Activated T-cell treated with anti-CD3 and anti-CD28 coated beads for 48 hours (primary cell): ENCODE measurements at places on chromosomes 6 and 20.

GRCh38 chr20:57711311-57711712 is 1.5 kb upstream of the PMEPA1 start:
- no peak for DNase-seq

- DNase-seq, result no peak
These were observed 6.0 kb upstream of the AFDN start for GRCh38 chr6:167820681-167821080.

GRCh38 chr6:145887969-145888368 is 73.4 kb upstream of the FBXO30 start:
- DNase-seq, result no peak

GRCh38 chr6:42066156-42066675 is 15.9 kb downstream of the TAF8 start:
- DNase-seq, result no peak

GRCh38 chr6:84057908-84058307 is 24.3 kb downstream of the MRAP2 start:
- no peak for DNase-seq

DNA sequence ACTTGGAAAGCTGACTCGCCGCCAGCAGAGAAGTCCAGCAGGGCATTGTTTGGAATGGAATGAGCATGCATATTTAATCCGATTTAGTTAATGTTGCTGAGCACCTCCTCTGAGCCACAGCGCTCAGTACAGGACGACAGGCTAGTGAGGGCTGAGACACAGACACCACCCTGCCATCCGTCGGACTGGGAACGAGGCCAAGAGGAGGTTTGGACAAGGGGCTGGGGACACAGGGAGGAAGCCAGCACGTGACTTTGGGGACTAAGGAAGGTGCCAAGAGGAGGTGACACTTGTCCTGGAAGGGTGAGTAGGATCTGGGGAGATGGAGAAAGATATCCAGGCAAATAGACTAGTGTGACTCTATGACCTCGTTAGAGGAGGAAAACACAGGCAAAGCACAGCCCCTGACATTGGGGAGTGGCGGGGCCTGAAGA is 152.5 kb upstream of the ECI2 start:
- no peak for DNase-seq

DNA sequence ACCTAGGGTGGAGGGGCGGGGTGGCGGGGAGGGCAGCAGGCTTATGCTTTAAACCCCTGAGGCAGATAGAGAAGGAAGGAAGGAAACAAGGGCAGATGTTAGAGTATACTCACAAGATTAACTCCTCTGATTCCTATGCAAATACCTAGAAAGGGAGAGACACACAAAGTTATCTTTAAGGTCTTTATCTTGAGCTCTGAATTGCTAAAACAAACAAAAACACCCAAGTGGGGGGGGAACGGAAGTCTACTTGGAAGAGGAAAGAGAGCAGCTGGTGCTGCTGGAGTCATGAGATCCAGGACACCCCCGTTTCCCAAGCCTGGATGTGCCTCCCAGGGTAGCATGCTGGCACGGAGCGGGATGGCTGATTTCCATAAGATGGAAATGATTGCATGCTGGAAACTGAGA is 43.4 kb downstream of the PLAGL1 start:
- DNase-seq, result no peak

- DNase-seq, result no peak
These were observed 345.1 kb upstream of the AGPAT4 start for GRCh38 chr6:161618831-161619454.

DNA sequence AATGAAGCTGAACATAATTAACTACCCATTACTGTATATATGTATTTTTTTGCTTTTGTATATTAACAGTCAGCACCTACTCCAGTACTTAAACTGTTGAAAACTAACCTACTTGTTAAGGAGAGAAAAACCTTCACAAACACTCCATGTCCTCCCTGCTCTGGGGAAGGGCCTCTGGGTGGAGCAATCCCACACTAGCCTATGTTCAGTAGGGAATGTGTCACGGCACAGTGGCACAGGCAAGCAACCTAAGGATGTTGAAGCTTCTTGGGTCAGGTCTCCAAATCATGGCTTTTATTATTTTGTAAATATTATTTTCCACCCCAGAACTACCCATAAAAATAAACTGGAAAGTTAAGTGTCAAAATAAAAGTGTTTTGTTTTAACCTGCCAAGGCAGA is 5.3 kb downstream of the MAN1A1 start:
- DNase-seq, result no peak

DNA sequence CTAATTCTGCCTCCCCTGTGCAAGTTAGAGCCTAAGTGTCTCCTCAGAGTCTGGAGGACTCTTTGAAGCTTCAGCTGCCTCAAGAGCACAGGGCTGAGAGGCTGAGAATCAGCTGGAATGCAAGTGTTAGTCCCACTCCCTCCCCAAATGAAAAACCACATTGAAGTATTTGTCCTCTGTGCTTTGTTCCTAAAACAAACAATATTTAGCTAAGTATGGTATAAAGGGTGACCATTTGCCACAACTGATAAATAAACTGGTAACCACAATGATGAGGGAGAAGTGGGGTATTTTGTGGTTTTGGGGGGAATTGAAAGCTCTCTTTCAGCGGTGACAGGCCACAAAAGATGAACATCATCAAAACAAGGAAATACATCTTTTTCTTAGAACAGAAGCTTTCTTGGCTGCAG is 91.7 kb upstream of the HDDC2 start:
- DNase-seq, result no peak

- no peak for DNase-seq
These were observed 22.4 kb upstream of the SERINC3 start for GRCh38 chr20:44544263-44544662.

DNA sequence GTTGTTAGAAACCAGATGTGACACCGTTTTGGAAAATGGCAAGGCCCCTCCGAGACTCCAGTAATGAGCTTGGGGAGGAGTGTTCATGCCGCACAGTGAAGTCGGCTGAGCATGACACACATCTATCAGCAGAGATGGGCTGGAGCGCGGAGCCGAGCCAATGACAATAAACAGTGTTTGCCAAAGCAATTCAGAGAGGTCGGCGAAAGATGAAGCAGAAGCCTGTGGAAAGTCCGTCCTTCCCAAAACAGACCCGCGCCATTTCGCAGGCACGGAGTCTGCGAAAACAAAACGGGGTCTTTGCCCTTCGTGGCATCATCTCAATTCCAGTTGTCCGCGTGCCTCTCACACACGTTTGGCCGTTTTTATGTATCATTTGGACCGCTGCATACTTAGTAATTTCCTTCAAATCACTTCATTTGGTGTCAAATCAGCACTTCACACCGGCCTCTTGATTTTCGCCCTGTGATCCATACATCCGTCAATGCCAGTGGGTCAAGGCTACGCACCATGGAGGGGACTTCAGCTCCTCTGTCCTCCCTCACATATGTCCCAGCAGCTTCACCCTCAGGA is 71.3 kb downstream of the SULF2 start:
- no peak for DNase-seq

DNA sequence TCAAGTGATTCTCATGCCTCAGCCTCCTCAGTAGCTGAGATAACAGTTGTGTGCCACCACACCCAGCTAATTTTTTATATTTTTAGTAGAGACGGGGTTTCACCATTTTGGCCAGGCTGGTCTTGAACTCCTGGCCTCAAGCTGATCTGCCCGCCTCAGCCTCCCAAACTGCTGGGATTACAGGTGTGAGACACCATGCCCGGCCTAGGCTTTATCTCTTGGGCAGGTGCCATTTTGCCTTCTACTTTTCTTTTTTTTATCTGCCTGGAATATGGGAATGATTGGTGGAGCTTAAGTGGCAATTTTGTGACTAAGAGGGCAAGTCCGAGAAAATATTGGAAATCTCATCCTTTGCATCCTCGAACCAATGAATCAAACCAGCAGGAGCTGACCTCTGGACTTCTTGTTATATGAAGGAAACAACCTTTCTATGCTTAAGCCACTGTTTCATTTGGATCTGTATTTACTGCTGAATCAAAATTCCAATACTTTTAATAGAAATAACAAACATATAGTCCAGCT is 128.9 kb upstream of the ZNF217 start:
- no peak for DNase-seq

- DNase-seq, result no peak
These were observed 228.8 kb upstream of the FAM83B start for GRCh38 chr6:54617730-54618129.

- DNase-seq, result no peak
These were observed 110.1 kb downstream of the MAFB start for GRCh38 chr20:40578961-40579360.

GRCh38 chr20:43408848-43409576 is 48.7 kb upstream of the SRSF6 start:
- DNase-seq, result peak; percentile 2

DNA sequence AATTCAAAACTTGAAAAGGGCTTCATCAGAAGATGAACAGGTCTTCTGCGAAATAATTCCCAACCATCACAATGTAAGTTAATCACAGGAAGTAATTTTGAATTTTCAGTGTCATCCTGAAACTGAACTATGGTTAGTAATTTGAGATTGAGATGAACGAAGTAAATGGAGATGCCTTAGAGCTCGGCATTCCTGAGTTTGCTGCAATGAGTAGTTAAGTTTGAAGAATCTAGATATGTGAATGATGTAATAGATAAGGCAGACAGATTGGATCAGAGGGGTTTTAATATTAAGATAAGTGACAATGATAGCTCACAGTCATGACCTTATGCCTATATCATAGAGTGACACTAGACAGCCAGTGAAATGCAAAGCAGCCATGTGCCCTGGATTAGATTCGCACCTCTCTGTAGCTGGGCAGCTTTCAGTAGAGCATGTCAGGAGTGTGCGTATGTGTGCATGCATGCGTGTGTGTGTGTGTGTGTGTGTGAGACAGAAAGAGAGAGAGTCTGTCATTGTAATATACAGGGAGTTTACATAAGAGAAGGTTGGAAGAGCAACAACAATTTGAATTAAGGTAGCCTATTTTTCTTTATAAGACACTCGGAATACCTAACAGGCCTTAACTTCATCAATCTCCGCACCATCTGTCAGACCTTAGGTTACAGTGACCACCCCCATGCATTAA is 233.0 kb downstream of the GMPR start:
- DNase-seq, result no peak

GRCh38 chr6:13377054-13377758 is 48.9 kb upstream of the TBC1D7 start:
- no peak for DNase-seq

DNA sequence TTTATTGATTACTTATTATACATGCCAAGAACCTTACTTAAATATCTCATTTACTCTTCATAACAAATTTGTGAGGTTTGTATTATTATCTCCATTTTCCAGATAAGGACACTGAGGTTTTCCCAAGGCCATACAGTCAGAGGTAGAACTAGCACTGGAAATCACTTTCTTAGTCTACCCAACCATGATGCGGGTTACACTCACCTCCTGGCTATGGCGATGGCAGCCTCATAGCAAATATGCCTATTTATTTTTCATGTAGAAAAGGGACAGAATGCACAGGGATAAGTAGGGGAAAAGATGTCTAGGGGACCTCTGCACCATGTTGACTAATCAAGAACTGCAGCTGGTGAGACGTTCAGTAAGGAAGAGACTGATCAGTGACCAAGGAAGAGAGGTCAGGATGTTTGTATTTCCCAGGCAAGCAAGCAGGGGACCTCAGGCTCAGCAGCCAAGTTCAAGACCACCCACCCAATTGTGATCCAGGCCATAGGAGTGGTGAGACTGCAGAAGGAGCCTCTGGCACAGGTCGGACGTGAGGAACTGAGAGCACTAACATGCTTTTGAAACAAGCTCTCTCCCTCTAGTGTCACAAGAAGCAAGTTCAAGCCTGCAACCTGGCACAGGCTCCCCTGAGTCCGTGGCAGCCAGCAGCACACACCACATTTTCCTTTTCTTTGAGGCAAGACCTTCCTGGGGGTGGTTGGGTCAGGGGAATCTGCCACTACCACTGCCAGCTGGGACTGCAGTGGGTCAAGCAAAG is 97.8 kb downstream of the GMPR start:
- DNase-seq, result no peak

- no peak for DNase-seq
These were observed 76.9 kb downstream of the FAM50B start for GRCh38 chr6:3926150-3926482.

DNA sequence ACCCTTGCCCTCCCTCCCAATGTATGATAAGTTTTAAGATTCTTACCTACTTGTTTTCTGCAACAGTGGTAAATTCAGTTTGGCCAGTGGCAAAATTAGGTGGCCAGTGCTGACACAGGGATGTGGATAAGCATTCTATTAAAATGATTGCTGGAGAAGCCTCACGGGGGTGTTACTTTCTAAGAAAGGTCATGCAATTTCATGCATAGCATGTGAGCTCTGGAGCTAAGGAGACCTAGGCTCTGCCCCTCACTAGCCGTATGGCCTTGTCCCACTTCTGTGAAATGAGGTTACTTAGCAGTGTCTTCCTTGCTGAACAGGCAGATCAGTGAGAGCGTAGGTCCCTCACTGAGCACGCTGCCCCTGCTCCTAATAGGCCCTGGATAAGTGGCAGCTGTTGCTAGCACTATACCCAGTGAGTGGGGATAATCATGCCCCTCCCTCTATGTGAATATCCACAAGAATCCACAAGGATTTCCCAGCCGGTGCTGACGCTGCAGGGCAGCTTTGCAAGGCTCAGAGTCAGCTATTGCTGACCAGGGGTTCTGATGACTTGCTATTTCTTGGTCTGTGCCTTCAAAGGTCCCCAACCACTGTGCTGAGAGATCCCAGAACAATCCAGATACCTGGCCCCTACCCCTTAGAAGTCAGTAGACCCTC is 86.5 kb upstream of the MRPS10 start:
- no peak for DNase-seq

DNA sequence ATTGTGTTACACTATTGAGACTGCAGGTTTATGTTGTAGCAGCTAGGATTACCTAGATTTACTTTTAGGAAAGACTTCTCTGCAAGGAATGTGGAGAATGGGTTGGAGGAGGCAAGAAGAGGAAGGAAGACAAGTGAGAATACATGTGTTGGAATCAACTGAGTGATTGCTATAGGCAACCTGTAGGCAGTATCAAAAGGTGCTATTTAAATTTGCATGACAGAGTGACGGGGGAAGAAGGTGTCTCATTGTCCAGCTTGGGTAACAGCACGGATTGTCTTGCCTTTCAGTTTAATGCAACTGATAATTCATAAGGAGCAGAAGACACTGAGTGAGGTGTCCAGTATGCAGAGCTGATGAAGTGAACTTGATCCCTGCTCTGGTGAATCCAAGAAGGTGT is 19.4 kb downstream of the SERPINB9 start:
- DNase-seq, result no peak

GRCh38 chr6:37205175-37205996 is 35.4 kb downstream of the PIM1 start:
- no peak for DNase-seq

GRCh38 chr6:73873081-73873480 is 177.1 kb downstream of the CD109 start:
- no peak for DNase-seq

DNA sequence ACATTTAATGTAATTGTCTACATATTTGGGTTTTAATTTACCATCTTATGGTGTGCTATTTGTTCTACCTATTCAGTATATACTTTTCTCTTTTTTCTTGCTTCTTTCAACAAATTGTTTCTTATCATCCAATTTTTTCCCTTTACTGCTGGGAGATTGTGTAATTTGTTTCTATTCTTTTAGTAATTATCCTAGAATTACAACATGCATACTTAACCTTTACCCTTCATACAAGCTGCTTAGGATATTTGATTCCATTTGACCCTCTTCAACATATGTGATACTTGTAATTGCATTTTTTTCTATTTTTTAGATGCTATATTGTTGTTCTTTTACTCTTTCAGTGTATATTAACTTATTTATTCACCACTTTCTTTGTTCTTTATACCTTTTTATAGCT is 15.1 kb upstream of the TBPL1 start:
- DNase-seq, result no peak
